IPS-NIHi11 (cell line): ENCODE measurements at places on chromosomes 11 and 22.

- DNase-seq, result no peak
These were observed 76.2 kb upstream of the GDPD4 start for GRCh38 chr11:77377734-77378133.

DNA sequence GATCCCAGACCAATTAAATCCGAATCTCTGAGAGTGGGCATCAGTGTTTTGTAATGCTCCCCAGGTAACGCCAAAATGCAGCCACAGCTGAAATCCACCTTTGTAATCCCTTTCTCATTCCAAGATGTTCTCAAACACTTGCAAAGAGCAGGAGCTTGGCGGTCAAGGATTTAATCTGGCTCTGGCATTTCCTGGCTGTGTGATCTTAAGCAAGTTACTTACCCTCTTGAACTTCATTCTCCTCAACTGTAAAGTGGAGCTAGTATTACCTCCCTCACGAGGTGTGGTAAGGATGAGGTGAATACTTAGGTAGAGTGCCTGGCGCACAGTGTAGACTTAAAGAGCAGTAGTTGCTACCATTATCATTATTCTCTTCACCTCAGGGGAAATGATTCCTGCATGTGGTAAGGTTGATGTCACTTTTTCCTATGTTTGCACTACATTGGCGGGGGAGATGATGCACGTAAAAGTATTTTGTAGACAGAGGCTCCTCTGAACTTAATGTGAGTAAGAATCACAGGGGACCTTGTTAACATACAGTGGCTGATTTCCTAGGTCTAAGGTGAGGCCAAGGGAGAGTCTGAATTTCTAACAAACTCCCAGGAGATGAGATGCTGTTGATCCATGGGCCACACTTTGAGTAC is 210.4 kb upstream of the PITPNB start:
- no peak for DNase-seq

- no peak for DNase-seq
These were observed 4.3 kb upstream of the ATP5MGL start for GRCh38 chr22:42644422-42645340.

DNA sequence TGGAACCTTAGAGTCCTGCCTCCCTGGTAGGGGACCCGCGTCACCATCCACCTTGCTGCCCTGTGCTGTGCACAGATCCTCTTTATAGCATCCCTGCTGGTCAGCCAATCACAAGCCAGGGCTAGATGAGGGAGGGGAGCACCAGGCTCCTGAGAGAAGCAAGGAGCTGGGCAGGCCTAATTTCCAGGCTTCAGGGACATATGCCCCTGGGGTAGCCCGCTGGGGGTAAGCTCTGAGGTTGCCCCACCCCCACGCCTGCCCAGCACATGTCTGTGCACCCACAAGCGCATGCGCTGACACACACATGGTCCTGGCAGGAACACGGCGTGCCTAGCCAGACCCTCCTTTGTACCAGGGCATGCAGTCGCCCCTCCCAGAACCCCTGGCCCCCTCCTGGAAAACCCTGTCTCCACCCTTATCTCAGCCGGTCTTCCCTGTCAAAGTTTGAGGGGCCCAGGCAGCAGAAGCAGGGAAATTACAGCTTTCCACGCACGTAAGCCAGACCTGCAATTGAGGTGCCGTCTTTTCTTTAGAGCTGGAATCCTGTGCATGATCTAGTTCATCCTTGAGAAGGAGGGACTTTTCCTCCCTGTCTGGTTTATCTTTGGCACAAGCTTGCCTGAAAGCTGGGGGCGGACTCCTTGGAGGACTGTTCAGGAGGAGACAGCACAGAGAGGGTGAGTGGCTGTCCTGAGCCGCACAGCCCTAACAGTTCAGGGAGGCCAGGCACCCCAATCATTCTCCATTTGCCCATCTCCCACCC is 2.1 kb downstream of the SSTR3 start:
- no peak for DNase-seq

DNA sequence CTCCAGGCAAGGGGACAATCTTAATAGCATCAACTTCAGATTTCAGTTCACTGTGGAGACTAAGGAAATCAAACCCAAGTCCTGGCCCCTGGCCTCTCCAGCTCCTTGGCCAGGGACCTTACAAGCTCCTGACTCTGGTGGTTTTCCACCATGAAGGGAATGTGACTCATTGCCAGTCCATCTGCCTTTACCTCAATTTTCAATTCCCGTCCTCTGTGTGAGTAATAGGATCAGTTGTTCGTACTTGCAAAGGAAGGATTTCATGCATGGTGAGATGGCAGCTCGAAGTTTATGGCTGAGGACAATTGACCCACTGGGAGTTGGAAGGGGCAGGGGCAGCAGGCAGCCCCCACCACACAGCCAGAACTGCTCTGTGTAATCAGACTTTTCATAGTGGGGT is 42.5 kb downstream of the INSC start:
- no peak for DNase-seq
